ENCODE measurements at places on chromosomes 16 and 17. TPM values are rescaled to one million over a fixed set of nuclear protein-coding genes. Genes with fewer than 3 reads are reported as not detected.
A peak's percentile ranks its signal among the peaks of the same experiment; 100 is the strongest.

DNA sequence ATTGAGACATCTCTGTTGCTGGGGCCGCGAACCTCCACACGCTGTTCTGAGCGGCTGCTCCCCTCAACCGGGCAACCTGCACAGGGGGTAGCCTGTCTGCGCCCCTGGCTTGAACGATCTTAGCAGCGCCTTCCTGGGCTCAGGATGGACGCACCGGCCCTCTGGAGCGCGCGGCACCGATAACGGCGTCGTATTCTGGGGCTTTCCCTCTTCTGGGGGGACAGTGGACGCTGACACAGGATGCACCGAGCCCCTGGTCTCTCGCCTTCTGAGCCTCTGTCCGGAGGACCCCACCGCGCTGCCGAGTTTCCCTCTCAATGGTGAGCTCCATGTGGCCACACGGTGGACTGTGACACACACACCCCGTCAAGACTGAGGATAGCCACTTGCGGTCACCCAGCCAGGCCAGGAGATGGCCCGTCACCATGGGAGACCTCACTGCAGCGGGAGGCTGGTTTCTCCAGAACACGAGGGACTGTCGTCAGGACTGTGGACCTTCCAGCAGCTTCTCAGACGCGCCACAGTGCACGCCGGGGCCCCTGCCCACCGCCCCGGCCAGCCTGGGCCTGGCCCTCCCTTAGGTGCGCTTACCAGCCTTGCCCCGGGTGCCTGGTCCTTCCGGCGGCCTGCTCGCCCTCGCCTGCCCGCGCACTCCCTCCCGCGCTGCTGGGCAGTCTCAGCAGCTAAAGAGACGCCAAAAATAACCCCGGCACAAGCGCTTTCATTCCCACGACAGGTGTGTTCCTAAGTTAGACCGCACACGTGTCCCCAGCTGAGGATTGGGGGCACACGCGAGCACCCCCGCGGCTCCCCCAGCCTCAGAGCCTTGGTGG lies 30.0 kb upstream of the PABPN1L start:
- no peaks in the 10 kb centered on the region for H3K4me1 ChIP-seq
- DNase-seq = no peak
- H3K27ac ChIP-seq = no peak overlapping the region
- no peak overlapping the region for H3K4me3 ChIP-seq
- no peaks in the 10 kb centered on the region for H3K27me3 ChIP-seq
- no peaks in the 10 kb centered on the region for H3K36me3 ChIP-seq

DNA sequence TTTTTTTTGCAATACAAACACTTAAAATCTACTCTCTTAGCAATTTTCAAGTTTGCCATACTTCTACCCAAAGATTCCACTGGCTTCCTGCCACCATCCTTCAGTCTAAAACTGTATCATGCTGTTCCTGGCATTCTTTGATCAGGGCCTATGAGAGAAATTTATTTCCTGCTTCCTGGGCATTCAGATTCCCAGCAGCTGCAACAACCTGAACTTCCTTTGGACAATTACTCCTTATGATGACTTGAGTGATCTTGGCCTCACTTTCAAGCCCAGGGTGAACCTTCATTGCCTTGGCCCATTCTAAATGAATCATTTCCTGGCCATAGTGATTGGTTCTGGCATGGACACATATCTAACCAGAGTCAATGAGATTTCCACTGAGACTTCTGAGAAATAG lies 18.0 kb upstream of the MON1B start:
- H3K27me3 ChIP-seq = no peaks in the 10 kb centered on the region
- H3K27ac ChIP-seq = no peak overlapping the region
- H3K4me3 ChIP-seq = no peak overlapping the region
- H3K36me3 ChIP-seq = no peaks in the 10 kb centered on the region
- no peaks in the 10 kb centered on the region for H3K4me1 ChIP-seq
- no peak for DNase-seq

DNA sequence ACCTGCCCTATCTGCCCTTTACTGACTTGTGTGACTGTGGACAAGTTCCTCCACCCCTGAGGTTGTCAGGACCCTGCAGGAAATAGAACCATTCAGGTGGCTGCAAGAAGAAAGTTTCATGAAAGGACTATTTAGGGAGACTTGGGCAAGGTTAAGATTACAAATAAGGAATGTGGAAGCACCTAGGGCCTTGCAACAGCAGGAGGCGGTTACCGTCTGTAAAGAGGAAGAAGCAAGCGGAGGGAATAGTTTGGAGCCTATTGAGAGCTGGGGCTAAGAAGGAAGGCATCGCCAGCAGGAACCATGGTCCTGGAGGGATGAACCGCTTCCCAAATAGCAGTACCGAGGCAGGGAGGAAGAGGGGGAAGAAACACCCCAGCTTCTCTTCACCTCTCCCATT lies 132.4 kb downstream of the PRKCB start:
- DNase-seq = no peak
- no peaks in the 10 kb centered on the region for H3K27me3 ChIP-seq
- peaks cover 18% of the 10 kb centered on the region for H3K4me1 ChIP-seq
- no peaks in the 10 kb centered on the region for H3K36me3 ChIP-seq
- no peak overlapping the region for H3K4me3 ChIP-seq

DNA sequence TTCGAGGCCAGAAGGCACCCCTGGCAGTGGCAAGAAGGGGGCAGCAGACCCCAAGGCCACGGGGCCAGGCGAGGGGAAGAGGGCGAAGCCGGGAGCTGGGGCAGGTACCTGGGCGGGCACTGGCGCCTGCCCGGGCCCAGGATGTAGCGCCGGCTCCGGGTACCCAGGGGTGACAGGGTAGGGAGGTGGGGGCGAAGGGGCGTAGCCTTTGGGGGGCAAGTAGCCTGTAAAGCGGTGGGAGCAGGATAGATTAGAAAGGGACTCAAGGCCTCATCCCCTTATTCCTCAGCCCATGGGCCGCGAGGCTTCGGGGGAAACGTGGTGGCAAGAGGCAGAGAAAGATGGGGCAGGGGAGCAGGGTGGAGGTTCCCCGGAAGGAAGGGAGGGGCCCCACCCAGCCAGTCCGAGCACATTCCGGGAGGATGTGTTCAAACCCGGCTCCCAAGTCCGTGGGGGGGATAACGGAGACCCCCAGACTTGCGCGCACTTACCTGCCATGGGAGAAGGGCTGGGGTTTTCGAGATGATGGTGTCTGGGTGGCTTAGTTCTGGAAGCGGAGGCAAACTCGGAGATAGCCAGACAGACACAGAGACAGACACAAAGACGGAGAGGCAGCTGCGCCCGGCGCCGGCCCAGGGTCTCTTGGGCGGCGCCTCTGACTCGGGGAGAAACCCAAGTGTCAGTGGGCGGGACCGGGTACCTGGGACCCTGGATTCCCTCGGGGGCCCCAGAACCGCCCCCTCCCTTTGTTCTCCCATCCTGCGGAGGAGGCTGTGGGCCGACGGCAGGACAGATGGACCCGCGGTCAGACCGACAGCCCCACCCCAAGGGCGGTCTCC lies 493 bp downstream of the PLSCR3 start:
- no peaks in the 10 kb centered on the region for H3K27me3 ChIP-seq
- peak overlapping the region; percentile 69 for H3K4me3 ChIP-seq
- peak overlapping the region; percentile 93 for H3K27ac ChIP-seq
- H3K4me1 ChIP-seq = peaks cover 21% of the 10 kb centered on the region
- DNase-seq = no peak

- H3K4me3 ChIP-seq = peak within 1 kb of the TSS; percentile 57
- no peaks in the 10 kb centered on the region for H3K36me3 ChIP-seq
- peak within 1 kb of the TSS; percentile 74 for H3K27ac ChIP-seq
- peaks cover 36% of the 10 kb centered on the region for H3K4me1 ChIP-seq
- peak; percentile 87 for DNase-seq
These were observed at the start of gene PPL for GRCh38 chr16:4936991-4937781. TSS of gene PPL (minus strand) at chr16:4937148. CDS start at chr16:4937045, 103 bp downstream.

GRCh38 chr16:10589109-10589508 lies 8.7 kb upstream of the EMP2 start:
- H3K27ac ChIP-seq = no peak overlapping the region
- H3K4me3 ChIP-seq = no peak overlapping the region
- no peaks in the 10 kb centered on the region for H3K4me1 ChIP-seq

DNA sequence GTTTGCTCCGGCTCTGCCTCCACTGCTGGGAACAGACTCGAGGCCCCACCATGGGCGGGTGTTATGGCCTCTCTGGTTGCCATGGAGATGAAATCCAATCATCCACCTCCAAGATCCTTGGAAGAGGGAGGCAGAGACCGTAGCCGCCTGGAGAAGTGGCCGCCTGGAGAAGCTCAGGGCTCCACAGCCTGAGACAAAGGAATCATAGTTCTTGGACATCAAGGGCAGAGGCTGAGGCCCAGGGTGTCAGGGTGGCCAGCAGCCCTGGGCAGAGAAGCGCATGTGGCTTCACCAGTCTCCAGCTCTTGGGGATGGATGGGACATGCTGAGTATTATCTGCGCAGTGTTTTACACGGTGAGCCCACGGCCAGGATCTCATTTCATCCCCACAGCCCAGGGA lies 36.2 kb downstream of the ABR start:
- H3K4me1 ChIP-seq = no peaks in the 10 kb centered on the region
- H3K27me3 ChIP-seq = no peaks in the 10 kb centered on the region
- H3K36me3 ChIP-seq = peaks cover 4% of the 10 kb centered on the region

GRCh38 chr17:68053231-68054013 lies 17.9 kb downstream of the KPNA2 start:
- H3K27ac ChIP-seq = peak overlapping the region; percentile 74
- no peaks in the 10 kb centered on the region for H3K36me3 ChIP-seq
- H3K4me3 ChIP-seq = no peak overlapping the region
- H3K27me3 ChIP-seq = no peaks in the 10 kb centered on the region
- peaks cover 20% of the 10 kb centered on the region for H3K4me1 ChIP-seq
- DNase-seq = peak; percentile 26

DNA sequence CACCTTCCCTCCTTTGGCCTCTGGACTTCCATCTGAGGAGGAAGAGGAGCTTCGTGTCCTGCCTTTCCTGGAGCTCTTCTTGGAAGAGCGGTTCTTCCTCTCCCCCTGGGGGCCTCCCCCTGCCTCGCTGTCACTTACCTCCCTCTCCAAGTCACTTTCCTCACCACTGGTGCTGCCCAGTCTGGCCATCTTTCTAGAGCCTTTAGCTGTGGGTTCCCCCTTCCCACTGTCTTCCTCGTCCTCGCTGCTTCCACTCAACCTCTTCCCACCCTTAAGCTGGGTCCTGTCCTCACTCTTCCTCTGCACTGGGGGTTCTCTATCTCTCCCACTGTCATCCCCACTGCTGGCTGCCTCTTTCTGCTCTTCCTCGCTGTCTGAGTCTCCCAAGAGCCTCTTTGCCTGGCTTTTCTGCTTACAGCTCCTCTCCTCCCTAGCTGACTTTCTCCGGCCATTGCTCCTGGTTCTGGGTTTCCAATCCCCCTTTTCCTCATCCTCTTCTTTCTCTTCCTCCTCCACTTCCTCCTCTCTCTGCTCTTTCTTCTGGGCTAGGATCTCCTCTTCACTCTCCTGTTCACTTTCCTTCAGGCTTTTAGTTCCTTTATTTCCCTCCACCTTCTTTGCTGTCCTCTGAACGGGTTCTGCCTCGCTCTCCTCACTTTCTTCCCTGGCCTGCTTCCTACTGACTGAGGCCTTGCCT lies 1.4 kb downstream of the HIRIP3 start:
- H3K36me3 ChIP-seq = no peaks in the 10 kb centered on the region
- no peaks in the 10 kb centered on the region for H3K27me3 ChIP-seq
- H3K4me3 ChIP-seq = no peak overlapping the region
- H3K27ac ChIP-seq = peak overlapping the region; percentile 96
- H3K4me1 ChIP-seq = peaks cover 22% of the 10 kb centered on the region
- no peak for DNase-seq

DNA sequence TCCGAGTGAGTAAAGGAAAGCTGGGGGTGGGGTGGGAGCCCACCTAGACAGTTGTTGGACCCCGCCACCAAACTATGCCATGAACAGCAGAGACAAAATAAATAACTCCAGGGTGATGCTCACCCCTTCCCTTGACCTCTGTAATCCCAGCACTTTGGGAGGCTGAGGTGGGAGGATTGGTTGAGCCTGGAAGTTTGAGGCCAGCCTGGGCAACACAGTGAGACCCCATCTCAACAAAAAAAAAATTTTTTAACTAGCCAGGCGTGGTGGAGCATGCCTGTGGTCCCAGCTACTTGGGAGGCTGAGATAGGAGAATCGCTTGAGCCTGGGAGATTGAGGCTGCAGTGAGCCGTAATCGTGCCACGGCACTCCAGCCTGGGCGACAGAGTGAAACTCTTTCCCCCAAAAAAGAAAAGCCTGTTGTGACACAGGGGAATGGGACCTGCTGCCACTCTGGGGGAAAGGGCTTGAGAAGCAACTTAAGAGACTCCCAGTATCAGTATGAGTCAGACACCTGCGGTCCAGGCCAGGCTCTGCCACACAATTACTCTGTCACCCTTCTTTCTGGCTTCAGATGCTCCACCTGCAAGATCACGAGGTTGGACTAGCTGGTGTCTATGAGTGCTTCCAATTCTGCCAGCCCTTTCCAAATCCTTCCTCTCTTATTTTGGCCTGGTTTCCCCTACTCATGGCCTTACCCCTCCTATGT lies 5.0 kb downstream of the SGCA start:
- peaks cover 5% of the 10 kb centered on the region for H3K27me3 ChIP-seq
- no peak for DNase-seq
- H3K36me3 ChIP-seq = no peaks in the 10 kb centered on the region
- no peak overlapping the region for H3K4me3 ChIP-seq
- H3K4me1 ChIP-seq = no peaks in the 10 kb centered on the region
- H3K27ac ChIP-seq = no peak overlapping the region

DNA sequence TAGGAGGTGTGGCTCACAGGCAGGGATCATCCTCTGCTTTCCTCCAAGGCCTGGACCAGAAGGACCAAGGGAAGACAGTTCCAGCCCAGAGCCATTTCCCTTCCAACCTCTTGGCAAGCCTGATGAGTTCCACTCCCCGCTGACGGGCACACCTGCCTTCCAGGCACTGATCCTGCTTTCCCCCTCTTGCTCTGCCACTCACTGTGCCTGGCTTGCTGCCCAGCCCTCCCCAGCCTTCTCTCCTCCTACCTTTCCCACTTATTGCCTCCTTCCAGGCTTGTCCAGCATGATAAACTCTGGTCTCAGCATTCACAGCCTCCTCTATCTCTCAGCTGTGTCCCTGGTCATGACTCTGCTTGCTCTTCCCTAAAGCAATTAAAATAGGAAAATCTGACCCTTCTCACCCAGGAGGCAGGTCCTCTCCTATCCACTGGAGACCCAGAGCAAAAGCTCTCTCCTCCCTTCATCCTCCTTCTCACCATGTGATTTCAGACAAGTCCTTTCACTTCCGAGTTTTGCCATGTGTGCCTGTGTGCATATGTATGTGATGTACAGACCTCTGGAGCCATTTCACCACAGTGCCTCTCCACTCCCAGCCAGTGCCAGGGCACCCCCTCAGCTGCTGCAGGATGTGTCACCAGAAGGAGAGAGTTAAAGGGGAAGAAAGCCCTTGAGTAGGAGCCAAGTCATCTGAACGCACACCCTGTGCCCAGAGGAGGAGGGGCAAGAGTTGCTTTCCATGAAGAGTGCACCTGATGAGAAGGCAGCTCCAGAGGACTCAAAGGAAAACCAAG lies 13.4 kb upstream of the TMEM170A start:
- no peaks in the 10 kb centered on the region for H3K27me3 ChIP-seq
- H3K4me1 ChIP-seq = no peaks in the 10 kb centered on the region
- H3K36me3 ChIP-seq = no peaks in the 10 kb centered on the region
- H3K27ac ChIP-seq = no peak overlapping the region
- H3K4me3 ChIP-seq = no peak overlapping the region

OR4D1 gene
- not detected for total RNA-seq

MAPT gene
- total RNA-seq = 0.99 TPM

CDH5 gene
- total RNA-seq = 86.5 TPM

RAP1GAP2 gene
- total RNA-seq = 14.5 TPM

CCL17 gene
- 1.1 TPM for total RNA-seq

CCL2 gene
- 444 TPM for total RNA-seq

CEP295NL gene
- total RNA-seq = 6.6 TPM
